ENCODE measurements at places on chromosomes 1 and 21.

- no peak for DNase-seq
Measured at GRCh38 chr21:17406202-17406601, 106.6 kb upstream of the CXADR start.

GRCh38 chr1:55640708-55641473 is 425.7 kb upstream of the USP24 start:
- no peak for DNase-seq

DNA sequence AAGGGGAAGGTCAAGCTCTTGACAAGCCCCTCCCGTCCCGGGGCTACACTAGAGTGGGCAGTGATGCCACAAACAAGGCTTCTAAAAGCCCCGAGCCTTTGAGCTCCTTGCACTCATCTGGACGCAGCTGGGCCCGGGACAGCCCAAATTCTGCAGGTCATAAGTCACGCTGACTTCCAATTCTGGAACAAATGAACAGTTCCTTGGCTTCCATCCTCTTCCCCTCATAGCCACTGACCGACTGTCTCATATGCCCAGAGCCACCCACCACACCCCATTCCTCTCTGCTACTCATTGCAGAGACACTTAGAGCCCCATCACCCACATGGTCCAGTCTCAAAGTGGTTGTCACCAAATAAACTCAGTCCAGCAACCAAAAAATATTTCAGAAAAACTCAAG is 32.8 kb upstream of the PRELP start:
- DNase-seq, result no peak

DNA sequence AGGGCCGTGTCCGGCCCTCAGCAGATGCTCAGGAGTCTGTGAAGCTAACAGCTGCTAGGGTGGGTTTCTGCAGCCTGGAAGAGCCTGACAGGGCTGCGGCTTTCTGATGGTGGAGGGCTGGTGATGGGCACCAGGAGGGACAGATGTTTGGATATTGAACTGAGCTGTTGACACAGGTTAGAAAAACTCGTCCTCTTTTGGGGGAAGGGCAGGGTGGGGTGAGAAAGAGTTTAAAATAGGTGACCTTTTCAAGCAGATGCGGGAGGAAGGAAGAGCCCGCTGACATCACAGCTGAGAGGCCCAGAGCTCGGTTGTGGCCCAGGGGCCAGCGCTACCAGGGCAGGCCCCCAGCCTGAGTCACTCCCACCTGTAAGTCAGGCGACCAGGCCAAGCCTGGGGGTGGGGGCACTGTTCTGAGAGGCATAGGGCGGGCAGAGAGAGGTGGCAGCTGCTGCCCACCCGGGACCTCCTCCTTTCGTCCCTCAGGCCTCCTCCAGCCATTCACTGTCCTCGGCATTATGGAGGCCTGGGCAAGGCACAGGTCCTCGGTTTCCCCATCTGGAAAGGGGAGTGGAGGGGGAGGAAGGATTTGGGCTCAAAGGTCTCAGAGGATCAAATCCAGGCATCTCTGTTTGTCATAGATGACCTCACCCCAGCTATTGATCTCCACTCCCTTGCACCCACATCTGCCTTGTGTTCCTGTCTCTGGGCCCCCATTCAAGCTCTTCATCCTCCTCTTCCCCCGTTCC is 32.3 kb upstream of the ID3 start:
- no peak for DNase-seq

DNA sequence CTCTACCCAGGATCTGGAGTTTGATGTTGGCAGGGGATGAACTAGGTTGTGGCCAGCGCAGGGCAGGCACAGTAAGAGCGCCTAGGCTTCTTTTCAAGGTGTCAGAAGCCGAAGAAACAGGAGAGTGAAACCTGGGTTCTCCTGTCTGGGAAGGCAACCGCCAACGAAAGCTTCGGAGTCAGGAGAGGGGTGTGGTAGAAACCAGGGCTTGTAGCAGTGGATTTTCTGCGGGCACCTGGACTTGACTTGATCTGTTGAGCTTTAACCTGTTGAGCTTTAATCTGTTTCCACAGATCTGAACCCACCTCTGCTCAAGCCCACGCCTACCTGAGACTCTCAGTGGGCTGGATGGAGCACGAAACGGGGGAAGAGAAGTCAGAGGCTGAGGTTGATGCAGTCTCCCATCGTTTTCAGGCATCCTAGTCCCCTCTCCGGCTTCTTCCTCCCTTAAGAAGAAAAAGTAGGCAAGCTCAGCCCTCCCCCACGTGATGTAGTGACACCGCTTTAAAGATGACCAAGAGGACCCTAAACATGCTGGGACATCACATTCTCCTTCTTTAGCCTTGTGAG is 9.3 kb downstream of the HLX start:
- DNase-seq, result no peak

- no peak for DNase-seq
Measured at GRCh38 chr1:21051177-21051825, 125.4 kb downstream of the EIF4G3 start.

GRCh38 chr1:110235834-110236682 is 25.9 kb downstream of the KCNC4 start:
- no peak for DNase-seq

- DNase-seq, result no peak
Measured at GRCh38 chr1:43279161-43279560, 6.2 kb downstream of the C1orf210 start.

GRCh38 chr1:71916894-71917293 is 365.4 kb downstream of the NEGR1 start:
- no peak for DNase-seq

GRCh38 chr1:186498695-186499389 is 37.9 kb upstream of the PDC start:
- DNase-seq, result no peak

- no peak for DNase-seq
Measured at GRCh38 chr21:15793109-15793508, 63.3 kb downstream of the USP25 start.

DNA sequence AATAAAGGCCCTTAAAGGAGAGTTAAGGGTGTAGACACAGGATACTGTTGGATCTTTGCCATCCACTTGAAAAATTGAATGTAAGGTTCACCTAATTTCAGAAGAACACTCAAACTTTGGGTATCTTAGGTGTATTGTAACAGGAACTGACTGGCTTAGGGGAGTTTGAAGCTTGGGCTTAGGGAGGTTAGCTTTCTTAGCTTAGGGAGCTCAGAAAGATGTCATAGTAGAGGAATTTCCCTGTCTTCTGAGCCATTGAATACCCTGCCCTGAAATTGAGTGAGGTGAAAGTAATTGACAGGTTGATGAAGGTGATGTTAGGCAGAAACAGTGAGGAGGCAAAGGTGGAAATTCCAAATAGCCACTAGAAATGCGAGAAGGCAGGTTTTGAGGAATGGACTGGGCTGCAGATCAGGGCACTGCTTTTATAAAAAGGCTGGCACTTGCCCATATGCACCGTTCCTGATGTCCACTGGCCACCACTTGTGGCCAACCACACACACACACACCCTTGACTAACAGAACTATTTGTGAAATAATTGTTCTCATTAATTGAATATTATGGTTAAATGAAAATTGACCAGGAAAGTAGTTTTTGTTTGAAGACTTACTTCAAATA is 16.5 kb downstream of the BACH1 start:
- DNase-seq, result no peak

- DNase-seq, result no peak
Measured at GRCh38 chr21:25273959-25274358, 333.3 kb downstream of the MRPL39 start.

GRCh38 chr1:78277253-78277652 is 213.5 kb upstream of the PTGFR start:
- no peak for DNase-seq

All from NCI-H510A treated with DMSO at 0.1 percent for 48 hours (cell line).